Fibroblast of the aortic adventitia (primary cell): ENCODE measurements at places on chromosomes 4 and X.

- peak; percentile 55 for DNase-seq
These were observed 12.8 kb downstream of the CYP4V2 start for GRCh38 chr4:186204103-186204559.

DNA sequence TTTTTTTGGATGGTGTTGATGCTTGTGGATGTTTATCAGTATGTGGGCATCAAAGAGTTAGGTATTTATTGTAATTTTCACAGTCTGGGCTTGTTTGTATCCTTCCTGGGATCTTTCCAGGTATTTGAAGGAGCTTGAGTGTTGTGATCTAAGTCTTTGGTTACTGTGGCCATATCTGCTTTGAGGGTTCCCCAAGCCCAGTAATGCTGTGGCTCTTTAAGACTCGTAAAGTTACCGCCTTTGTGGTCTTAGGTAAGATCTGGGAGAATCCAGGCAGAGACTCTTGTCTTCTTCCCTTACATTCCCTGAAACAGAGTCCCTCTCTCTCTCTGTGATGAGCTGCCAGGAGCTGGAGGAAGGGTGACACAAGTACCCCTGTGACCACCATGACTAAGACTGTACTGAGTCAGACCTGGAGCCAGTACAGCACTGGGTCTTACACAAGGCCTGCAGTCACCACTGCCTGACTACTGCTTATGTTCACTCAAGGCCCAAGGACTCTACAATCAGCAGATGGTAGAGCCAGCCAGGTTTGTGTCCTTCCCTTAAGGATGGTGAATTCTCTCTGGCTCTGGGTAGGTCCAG, 62.2 kb downstream of the FMR1NB start:
- peak; percentile 10 for DNase-seq

DNA sequence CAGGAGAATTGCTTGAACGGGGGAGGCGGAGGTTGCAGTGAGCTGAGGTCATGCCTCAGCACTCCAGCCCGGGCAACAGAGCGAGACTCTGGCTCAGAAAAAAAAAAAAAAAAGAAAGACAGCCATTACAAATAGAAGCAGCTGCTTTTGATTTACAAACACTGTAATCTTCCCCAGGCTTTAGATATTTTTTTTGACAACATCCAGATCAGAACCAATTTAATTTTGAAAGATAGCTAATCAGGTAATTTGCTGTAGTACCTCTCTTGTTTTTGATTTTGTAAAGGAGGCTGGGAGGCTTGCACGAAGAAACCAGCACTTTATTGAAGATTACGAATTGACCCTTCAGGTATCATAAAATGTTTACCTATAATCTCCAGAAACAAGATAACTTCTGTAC, 107.0 kb downstream of the LDB2 start:
- DNase-seq = no peak

GRCh38 chr4:44016570-44017421, 431.8 kb downstream of the KCTD8 start:
- DNase-seq = peak; percentile 7

DNA sequence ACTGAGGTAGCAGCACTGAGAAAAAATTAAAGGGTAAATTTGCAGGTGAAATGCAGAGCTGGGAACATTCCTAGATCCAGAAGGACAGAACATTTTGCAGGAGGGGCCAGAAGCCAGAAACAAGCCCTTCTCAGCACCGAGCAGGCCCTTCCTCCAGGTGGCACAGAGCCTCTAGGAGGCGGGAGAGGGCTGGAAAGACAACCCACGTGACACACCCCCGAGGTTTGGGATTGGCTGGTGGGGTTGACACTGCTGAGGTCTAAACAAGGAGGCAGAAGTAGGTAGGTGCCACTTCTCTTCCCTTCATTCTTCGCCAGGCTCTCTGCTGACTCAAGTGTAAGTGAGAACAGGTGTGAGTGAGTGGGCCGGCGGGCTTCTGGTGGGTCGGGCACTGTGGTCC, at the start of gene PAGE4:
PAGE4 (plus strand) TSS at position 288 of the 400 bp plus-strand sequence. CDS start 1,126 bp downstream, outside the sequence.
- DNase-seq = no peak

DNA sequence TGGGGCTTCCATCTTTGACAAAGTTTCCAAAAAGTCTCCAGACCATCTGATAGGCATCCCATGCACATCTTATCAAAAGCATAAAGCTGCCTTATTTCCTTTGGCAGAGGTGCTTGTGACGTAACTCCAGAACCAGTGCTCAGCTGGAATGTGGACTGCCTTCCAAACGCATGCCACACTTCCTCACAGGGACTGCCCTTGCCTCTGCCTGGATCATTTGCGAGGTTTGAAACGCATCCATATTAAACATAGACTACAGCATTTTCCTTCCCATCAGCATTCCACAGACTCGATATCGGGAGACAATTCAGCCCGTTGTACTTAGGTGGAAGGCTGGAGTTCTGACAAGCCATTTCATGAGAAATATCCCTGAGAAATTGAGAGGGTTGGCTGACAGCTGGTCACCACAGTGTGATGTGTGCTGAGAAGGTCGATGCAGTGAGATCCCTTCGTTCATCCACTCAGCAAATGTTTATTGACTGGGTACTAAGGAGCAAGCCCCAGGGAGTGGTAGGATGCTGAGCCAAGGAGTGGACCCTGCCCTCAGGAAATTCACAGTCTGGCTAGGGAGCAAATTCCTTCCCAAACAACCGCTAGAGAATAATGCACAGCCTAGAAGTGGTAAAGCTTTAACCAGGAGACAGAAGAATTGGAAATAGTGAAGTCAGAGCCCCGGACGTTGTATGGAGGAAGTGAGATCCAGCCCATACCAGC, 376.0 kb downstream of the BCOR start:
- DNase-seq = peak; percentile 93

DNA sequence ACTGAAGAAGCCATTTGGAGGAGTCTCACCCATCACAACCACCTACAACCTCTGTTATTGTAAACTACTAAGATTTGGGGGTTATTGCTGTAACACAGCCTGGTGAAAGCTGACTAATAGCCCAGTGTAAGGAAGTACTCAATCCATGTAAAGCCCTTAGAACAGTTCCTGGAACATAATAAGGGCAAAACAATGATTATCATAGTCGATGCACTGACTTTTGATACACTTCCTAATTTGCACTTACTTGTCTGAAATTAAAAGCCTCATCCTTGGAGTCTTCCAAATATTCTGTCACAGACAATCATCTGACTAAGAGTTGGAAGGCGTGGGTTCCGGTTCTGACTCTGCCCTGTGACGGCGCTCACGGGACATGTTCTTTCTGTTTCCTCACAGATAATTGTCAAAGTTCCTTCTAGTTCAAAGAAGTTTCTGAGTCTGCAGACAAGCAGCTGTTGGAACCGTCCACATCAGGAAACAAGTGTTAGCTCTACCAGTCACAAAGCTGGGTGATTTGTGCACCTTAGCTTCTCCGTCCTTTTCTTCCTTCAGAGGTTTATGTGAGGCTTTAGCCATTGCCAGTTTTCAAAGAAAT, 33.4 kb upstream of the RASGEF1B start:
- no peak for DNase-seq

DNA sequence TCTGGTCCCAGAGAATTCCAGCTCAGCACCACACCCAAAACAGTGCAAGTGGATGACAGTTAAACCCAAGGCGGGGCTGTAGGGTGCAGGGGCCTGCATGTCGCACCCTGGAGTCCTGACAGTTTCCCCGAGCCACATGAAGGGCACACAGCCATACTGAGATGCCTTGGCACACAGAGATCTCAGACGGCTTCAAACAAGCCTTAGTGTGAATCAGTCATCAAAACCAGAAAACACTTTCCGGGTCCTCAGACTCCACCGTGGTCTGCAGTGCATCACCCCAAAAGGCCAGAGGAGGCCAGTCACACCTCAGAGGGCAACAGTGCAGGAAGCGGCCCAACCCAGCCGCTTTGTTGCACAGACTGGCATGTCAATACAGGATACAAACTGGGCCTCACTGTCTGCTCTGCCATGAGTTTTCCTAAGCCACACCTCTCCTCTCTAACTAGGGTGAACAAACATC, 64.6 kb upstream of the ENPP6 start:
- no peak for DNase-seq

GRCh38 chr4:159206427-159206871, 103.6 kb downstream of the RAPGEF2 start:
- DNase-seq = peak; percentile 16

- DNase-seq = peak; percentile 53
These were observed 1.0 kb downstream of the AGA start for GRCh38 chr4:177441061-177441802.

- DNase-seq = peak; percentile 82
These were observed 300.1 kb upstream of the DDX53 start for GRCh38 chrX:22699581-22700091.
